CD4-positive, alpha-beta T cell treated with Interleukin-21 for 1 hour (primary cell): ENCODE measurements at places on chromosomes 6 and 20.

- DNase-seq, result no peak
Observed at GRCh38 chr20:15253431-15253830, 916.0 kb upstream of the FLRT3 start.

DNA sequence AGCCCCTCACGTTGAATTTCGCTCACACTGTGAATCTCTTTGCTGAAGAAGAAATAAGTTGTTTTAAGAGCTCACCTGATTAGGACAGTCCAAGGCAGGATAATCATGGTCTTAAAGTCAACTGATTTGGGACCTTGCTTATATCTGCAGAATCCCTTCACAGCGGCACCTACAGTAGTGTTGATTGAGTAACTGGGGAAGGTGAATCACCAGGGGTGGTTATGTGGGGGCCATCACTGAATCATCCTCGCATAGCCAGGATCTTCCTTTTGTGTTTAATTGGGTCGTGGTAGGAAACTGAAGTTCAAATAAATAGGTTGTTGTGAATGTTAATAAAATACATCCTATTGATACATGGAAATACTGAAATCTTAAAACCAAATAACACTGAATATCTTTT, 20.2 kb upstream of the MICA start:
- DNase-seq, result no peak

- no peak for DNase-seq
Observed at GRCh38 chr6:128238225-128238624, 282.2 kb downstream of the PTPRK start.

DNA sequence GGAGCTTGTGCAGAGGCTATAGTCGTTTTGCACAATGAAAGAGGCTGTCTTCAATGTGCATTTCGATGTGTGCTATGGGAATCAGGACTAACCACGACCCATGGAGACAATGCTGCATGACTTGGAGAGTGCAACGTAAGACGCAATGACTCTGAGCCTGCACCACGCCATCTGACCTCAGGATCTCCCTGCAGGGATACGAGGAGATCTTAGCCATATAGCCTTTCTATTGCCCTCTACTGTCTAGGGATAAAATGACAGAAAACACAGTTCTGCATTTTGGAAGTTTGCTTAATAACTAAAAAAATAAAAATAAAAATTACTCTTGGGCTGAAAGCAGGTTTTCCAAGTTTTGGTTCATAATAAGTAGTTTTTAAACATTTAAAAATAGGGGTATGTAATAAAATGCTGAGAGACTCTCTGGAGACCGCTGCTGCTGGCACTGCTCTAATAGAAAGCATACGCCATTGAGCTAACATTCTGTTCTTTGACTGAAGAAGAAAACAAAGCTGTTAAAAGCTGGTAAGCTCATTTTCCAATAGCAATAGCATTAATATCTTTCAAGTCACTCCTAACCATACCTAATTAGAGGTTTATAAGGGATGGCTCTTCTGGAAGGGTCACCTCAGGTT, 87.2 kb downstream of the PDE7B start:
- DNase-seq, result no peak

DNA sequence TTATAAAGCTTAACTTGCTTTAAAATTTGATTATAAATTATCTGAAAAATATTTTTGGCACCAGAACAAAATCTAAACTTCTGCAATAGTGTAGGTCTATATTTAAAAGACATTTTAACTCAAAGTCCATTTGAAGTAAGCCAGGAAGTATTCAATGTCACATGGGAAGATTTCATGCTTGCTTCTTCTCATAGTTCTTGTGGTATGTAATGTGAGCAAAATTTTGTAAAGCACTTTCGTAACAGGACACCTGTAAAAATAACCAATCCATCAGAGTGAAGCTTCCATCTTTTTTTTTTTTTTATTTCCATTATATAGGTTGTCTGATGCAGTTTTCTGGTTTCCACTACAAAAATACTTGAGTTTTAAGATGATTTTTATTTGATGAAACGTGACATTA, 386.1 kb downstream of the LAMA2 start:
- no peak for DNase-seq

GRCh38 chr20:17797579-17797978, 97.8 kb downstream of the BANF2 start:
- DNase-seq, result no peak

DNA sequence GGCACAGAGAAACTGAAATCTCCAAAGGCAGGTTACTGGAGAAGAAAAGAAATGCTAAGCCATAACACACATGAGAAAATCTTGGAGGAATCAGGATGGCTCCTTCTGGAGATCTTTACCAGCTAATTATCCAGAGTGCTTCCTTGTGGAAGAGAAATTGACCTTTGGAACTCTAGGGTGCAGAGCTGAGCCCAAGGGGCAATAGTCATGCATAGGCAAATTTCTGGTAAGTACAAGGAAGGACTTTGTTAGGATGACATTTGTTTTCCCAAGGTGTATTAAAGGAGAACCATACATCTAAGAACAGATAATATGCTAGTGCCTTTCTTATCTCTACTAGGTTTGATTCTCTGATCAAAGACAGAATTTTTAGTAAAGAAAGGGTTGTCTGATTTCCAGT, 670.6 kb downstream of the DHX35 start:
- no peak for DNase-seq

DNA sequence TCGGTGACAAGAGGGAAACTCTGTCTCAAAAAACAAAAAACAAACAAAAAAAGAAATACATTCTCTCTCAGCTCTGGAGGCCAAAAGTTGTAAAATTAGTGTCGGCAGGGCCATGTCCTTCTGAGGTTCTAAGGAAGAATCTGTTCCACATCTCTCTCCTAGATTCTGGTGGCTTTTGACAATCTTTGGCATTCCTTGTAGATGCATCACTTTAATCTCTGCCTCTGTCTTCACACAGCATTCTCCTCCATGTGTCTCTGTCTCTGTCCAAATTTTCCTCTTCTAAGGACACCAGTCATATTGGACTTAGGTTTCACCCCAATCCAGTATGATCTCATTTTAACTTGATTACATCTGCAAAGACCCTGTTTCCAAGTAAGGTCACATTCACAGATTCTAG, 9.1 kb downstream of the PPP2R5D start:
- DNase-seq, result no peak

GRCh38 chr20:34292496-34292895, 10.7 kb downstream of the AHCY start:
- DNase-seq, result no peak

DNA sequence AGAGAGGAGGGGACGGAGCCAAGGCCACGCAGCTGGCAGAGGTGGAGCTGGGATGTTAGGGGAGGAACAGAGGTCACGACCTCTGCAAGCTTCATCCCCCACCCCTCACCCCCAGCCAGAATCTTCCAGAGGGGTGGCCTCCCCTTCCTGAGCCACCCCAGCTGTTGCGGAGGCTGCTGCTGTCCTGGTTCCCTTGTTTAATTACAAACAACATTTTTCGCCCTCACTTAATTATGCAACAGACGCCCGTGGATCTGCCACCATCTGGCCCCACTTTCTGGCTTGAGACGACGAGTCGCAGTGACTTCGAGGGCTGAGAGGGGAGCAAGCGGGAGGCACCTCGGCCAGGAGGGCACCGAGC, 153.7 kb upstream of the PTPN1 start:
- no peak for DNase-seq

- no peak for DNase-seq
Observed at GRCh38 chr6:76422511-76423213, 350.2 kb upstream of the IMPG1 start.
